ENCODE measurements at places on chromosomes 11 and 22.

DNA sequence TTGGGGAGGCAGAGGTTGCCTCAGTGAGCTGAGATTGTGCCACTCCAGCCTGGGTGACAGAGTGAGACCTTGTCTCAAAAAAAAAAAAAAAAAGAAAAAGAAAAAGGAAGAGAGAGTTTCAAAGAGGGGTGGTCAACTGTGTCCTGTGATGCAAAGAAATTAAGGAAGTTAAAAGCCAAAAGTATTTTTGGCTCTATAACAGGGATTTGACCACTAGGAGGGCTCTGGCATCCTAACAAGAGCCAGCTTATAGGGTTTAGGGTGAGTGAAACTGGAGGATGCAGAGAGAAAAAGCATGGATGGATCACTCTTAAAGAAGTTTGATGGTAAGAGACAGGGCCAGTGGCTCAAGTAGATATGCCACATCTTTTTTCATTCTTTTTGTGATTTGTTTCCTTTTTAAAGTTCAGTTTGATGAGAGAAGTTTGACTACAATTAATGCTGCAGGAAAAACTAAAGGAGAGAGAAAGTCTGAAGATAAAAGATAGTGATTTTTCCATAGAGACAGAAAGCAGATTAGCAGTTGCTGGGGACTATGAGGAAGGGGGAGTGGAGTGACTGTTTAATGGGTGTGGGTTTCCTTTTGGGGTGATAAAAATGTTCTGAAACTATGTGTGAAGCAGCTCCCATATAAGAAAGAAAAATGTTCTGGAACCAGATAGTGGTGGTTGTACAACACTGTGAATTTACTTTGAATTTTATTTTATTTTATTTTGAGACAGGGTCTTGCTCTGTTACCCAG, 11.1 kb upstream of the MICAL2 start:
- peak; percentile 31 for DNase-seq

GRCh38 chr11:94171693-94172440, 43.2 kb downstream of the PANX1 start:
- no peak for DNase-seq

DNA sequence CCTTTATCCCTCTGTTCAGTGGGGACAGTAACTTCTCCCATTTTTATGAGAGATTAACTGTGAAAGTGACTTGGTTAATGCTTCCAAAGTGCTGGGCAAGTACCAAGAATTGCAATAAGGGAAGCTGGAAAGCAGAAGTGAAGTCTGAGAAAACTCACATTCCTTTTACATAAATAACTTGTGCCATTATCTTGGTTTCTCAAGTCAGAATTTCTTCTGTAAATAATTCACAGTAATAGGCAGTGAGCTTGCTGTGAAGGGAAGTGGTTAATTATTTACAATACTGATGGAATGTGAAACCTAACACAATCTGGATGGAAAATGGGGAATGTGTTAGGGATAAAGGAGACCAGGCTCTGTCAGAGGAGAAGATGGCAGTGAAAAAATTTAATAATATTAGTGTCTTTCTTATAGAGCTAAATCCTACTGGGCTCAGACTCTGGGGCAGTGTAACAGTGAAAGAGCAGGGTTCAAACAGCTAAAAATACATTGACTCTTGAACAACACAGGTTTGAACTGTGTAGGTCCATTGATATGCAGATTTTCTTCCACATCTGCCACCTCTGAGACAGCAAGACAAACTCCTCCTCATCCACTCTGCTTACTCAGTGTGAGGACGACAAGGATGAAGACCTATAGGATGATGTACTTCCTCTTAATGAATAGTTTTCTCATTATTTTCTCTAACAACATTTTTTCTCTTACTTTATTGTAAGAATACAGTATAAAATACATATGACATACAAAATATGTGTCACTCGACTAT, 251.5 kb upstream of the ISX start:
- peak; percentile 38 for DNase-seq

DNA sequence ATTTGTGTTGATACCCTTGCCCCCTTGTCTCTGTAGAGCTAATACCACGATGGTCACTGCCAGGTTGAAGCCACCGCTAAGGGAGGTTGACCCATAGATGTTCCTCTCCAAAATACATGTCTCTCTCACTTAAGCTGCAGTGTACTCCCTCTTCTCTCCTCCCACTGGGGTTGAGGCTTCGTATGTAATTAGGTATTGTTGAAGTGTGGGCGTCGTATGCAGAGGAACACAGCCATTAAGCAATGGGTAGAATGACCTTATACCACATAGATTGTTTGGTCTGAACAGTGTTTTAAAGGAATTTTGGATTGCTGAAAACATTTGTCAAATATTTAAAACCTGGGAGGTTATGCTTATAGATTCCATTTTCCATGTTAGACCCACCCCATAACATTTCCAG, 71.9 kb downstream of the TRAF6 start:
- no peak for DNase-seq

DNA sequence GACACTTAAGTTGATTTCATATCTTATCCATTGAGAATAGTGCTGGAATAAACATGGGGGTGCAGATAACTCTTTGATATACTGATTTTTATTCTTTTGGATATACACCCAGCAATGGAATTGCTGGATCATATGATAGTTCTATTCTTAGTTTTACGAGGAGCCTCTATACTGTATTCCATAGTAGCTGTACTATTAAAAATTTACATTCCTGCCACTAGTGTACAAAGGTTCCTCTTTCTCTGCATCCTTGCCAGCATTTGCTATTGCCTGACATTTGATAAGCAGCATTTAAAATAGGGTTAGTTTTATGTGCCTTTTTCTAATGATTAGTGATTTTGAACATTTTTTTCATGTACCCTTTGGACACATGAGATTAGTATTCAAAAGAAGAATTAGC, 554.2 kb downstream of the JRKL start:
- DNase-seq = no peak

- no peak for DNase-seq
Observed at GRCh38 chr11:112455791-112456190, 195.1 kb upstream of the PLET1 start.

- DNase-seq = no peak
Observed at GRCh38 chr11:78927511-78927910, 352.8 kb upstream of the NARS2 start.

DNA sequence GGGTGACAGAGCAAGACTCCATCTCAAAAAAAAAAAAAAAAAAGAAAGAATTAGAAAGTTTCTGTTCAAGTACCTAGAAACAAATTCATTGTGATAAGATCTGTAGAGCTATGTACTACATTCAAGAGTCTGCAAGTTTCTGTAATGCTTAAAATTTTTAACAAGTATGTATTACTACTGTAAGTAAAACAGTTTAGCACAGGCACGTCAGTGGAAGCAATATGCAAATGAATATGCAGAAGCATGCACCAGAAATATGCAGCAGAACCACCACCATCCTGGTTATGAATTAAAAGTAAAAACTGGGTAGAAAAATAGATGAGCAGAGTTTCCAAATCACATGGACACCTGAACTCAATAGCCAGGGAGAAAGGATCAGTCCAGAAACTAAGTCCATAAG, 19.3 kb downstream of the SBF2 start:
- DNase-seq = peak; percentile 32

DNA sequence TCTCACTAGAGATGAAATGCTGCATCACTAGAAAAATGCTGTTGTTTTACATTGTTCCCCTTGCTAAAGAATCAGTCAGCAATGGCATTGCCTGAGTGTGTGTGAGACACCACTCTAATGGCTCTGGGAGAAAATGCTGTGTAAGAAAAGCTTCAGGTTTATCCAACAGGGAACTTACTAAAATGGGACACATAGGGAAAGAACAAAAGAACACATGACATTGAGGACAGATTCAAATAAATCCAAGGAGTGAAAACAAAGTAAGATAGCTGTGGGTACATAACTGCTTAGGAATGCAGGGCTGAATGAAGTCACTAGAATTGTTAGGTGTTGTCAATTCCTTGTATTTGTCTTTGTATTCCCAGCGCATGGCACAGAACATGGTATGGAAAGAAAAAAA, 24.2 kb downstream of the BLID start:
- no peak for DNase-seq

GRCh38 chr11:72836111-72836510, 21.9 kb downstream of the ATG16L2 start:
- peak; percentile 46 for DNase-seq

Data from umbilical cord (tissue), 2 donors.